Fibroblast of skin of back (primary cell): ENCODE measurements at places on chromosomes 3 and 15.

DNA sequence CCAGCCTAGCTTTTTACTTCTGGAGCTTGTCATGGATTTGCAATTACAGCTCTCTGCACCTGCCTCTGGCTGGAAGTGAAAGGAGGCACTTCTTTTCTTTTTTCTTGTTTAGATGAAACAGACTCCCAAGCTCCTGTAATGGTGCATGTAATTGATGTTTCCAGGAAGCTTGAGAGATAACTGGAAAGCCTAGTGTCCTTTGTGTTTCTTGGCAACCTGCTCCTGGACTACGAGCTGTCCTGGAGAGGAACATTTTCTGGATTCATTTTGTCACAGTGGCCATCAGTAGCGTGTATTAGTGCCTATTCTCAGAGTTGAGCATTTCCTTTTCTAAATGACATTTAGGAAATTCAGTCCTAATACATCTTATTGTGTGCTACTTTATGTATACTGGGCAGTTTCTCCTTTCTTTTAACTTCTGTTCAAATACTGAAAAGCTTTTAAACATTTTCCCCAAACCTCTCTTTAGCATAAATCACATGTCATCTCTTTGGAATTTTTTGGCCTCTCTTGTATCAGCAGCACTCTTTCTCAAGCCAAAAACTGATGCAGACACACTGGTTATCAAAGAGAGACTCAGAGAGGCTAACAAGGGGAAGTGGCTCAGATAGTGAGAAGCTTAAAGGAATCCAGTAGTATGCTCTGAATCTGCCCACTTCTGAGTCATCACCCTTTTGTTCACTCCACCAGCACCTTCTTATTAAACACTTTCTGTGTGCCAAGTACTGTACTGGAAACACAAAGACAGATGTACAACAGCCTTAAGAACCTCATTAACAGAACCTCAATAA is 62.6 kb upstream of the SLC2A2 start:
- peak; percentile 92 for DNase-seq

GRCh38 chr3:42014921-42015533 is 53.1 kb upstream of the ULK4 start:
- DNase-seq, result peak; percentile 72

GRCh38 chr3:56025326-56025725 is 442.9 kb downstream of the ERC2 start:
- no peak for DNase-seq

GRCh38 chr15:49619226-49619625 is 1.4 kb downstream of the FAM227B start:
- no peak for DNase-seq

- DNase-seq, result no peak
Observed at GRCh38 chr3:73543412-73543811, 81.3 kb downstream of the PDZRN3 start.

GRCh38 chr3:56456117-56456516 is 12.2 kb downstream of the ERC2 start:
- DNase-seq, result no peak

DNA sequence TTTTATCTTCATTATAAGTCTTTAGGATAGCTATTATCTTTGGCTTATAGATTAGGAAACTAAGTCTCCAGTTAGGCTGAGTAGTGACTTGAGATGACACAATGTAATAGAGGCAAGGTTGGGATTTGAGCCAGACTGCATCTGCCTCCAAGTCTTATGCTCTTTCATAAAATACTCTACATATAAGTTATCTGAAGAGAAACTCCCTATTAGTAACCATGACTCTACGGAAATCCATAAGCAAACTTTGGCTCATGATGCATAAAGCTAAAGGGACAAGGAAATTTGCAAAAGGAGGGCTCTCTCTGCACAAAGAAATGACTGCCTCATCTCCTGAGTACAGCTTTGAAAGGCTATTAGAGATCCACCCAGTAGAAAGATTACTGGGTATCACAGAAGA is 77.6 kb upstream of the FRMD4B start:
- no peak for DNase-seq

DNA sequence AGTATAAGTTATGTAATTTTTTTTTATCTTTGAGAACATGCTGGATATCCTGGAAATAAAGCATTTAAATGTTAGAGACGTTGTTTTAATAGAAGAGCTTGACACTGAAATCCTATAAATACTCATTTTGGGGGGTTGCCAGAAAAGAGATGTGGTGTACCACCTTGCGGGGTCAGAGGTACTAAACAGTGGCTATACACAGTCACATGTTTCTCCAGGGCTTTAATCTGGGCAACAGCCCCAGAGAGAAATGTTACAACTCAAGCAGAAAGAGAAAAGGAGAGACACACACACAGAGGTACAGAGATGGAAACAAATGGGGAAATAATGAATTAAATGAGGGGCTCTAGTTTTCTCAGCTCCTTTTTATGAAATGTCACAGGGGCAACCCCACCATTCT is 113.8 kb downstream of the SENP2 start:
- DNase-seq, result no peak

DNA sequence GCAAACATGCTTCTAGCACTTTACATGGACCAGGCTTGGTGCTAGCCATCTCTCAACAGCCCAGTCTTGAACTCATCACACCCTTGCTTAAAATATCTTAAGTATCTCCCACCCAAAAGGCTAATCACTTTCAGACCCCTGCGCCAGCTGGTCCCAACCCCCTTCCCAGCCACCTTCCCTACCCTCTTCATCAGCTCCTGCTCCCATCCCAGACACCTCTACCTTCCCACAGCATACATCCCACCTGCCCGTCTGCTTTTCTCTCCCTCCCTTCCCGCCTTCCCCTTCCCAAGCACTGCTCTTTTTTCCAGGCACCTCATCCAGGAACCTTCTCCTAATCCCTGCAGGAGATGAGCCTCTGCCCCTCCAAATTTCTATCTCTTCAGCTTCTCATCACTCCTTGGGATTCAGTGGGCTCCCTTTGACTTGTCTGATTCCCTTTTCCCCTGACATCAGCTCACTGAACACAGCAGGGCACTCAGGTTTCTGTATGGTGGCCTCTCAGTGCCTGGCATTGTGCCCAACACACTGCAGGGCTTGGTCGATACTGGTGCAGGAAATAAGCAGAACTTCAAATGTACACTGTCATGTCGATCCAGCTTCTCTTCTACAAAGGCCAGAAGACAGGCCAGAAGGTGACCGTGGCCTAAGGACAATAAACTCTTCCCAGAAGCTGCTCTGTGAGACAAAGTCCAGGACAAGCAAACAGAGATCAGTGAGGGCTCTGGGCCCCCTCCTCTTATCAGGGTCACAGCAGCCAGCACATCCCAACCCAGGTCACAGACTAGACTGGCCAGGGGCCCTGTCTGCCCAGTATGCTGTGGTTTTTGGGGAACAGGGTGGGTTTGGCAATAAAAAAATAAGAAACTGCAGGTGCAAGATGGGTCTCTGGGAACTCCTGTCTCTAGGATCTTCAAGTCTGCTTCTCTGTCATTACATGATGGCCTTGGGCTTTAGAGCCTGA is 2.2 kb upstream of the ITIH1 start:
- DNase-seq, result no peak

GRCh38 chr15:68412218-68412617 is 19.7 kb downstream of the ITGA11 start:
- DNase-seq, result no peak

GRCh38 chr3:147403511-147403910 is 2.8 kb downstream of the ZIC4 start:
- peak; percentile 79 for DNase-seq

- no peak for DNase-seq
Observed at GRCh38 chr3:121111914-121112612, 204.1 kb downstream of the STXBP5L start.

DNA sequence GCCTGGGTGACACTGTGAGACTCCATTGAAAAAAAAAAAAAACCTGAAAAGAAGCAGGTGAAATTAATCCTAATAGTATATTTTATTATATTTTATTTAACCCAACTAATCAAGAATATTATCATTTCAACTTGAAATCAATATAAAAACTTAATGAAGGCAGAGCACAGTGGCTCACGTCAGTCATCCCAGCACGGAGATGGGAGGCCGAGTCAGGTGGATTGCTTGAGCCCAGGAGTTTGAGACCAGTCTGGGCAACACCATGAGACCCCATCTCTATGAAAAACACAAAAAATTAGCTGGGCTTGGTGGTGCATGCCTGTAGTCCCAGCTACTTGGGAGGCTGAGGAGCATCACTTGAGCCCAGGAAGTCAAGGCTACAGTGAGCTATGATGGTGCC is 33.3 kb upstream of the SLC41A3 start:
- DNase-seq, result no peak

- peak; percentile 49 for DNase-seq
Observed at GRCh38 chr3:71063773-71064290, 519.7 kb downstream of the FOXP1 start.

GRCh38 chr15:40029979-40030893 is 8.7 kb downstream of the SRP14 start:
- DNase-seq, result no peak

DNA sequence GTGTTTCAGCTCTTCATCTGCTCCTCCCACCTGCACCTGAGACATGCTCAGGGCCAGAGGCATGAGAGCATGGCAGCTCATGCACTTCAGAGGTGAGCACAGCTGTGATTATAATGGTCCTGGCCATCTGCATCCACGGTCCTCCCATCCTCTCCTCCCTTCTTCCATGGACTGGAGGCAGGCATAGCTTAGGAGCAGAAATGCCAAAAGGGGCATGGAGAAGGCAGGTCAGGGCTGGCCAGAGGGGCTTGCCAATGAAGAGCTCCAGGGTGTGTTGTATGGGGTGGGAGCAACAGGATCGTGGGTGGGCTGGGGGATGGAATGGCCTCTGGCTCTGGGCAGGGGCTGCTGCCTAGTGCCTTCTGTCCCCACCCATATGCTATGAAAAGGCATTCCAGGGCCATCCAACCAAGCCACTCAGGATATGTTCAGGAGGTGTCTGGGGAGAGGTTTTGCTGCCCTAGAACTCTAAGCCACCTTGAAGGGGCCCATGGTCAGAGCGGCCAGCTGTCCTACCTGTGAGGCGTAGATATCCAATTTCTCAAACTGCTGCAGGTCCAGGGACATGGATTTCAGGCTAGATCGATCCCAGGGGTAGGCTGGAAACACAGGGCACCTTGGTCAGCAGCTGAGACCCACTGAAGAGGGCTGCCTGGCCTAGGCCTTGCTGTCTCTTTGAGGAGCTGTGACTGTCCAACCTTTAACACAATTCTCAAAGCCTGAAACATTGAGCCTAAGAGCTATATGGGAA is 26.1 kb downstream of the KY start:
- no peak for DNase-seq

DNA sequence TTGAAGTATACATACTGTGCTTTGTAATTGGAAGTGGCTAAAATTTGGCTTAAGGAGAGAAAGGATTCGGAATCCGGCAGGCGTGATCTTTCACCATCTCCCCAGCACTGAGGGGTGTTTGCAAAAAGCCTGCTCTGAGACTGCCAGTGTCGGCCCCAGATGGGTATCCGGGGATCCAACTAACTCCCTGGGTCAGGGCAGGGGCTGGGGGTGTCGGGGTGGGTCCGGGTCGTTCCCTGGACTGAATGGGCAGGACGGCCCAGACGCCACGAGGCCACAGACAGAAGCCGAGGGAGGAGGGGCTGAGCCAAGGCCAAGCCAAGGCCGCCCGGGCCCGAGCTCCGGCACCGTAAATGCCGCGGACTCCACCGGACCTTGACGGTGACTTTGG is 349 bp downstream of the PPIB start:
- DNase-seq, result no peak

DNA sequence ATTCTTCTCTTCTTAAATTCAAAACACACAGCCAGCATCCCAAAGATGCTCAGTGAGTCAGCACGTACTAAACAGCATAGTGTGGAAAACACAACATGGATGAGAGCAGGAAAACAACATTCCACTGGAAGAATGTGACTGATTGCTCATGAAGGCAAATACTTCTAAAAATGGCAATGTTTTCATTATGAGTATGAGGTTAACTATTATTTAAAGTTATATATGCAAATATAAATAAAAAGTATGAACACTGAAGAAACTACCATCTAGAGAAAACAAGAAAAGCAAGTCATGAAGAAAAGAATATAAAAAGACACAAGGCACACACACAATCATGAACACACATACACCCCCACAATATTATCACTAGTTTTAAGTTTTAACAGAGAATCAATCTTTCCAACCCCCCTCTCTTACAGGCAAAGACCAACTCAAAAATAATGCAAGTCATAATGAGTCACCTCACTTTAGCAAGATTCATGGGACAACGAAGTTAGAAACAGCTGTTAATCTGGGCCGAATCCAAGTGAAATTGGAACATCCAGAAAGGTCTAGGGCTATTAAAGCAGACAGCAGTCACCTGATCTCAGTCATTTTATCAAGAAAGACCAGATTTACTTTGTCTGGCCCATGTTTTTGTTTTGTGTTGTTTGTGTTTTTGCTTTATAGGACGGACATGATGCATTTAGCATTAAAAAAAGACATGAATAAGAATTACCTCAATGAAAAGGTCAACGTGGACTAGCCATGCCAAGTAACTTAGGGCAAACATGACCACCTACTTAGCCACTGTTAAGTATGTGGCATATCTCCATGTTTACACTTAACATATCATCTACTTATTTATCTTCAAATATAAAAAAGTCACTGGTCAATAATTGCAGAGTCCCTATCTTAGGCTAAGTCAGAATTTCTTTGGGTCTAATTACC is 18.1 kb downstream of the GBE1 start:
- DNase-seq, result peak; percentile 98

GRCh38 chr3:79175870-79176269 is 591.9 kb downstream of the ROBO1 start:
- DNase-seq, result no peak

GRCh38 chr15:89593018-89593417 is 17.7 kb downstream of the TICRR start:
- no peak for DNase-seq

DNA sequence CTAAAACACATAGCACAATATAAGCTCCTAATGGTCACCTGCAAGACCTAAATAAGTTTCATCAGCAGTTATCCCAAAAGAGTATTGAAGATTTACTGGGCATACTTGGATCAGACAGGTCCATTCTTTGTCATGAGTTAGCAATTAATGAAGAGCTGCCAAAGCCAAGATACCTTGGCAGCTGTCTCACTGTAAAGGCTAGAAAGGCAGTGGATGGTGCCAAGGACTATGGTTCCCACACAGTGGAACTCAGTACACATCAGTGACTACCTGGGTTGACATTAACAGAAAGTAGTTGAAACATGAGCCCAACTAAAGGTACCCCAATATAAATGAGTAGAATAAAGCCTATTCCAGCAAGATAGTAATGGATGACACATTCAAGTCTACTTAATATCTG is 41.1 kb upstream of the TMCO5A start:
- DNase-seq, result no peak

- peak; percentile 66 for DNase-seq
Observed at GRCh38 chr15:68154923-68155559, 50.1 kb downstream of the CALML4 start.

DNA sequence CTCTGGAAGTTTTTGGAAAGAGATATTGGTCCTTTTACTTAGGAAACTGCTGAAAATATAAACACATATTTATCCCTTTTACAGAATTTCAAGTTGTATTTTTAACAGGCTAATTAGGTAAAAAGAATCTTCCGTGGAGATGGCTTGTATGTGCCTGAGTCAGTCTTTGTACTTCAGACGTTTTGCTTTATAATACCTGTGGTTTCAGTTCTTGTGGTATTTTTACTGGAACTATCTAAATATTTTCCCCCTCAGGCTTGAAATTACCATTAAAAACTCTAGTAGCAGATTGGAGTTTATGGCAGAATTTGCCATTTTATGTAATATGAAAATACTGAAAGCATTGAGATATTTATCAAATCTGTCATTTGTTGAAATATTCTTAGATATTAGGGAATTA is 151.6 kb upstream of the CGNL1 start:
- DNase-seq, result peak; percentile 69
